NCI-H2107 (cell line): ENCODE measurements at places on chromosomes 6 and 20.

- no peak for DNase-seq
Measured at GRCh38 chr6:104201557-104201956, 658.2 kb downstream of the HACE1 start.

DNA sequence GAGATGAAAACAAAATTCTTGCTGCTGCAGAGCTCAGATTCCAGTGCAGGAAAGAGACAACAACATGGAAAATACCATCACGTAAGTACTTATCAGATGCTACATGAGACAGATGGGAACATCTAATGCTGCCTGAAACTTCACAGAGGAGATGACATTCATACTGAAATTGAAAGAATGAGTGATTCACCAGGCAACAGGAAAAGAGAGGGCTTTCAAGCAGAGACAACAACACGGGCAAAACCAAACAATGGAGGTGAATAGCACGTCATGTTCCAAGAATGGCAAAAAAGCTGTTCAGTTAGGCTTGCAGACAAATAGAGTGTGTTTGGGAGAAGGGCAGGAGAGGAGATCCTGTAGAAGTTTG is 39.3 kb downstream of the GTF2H5 start:
- no peak for DNase-seq

- DNase-seq, result no peak
Measured at GRCh38 chr6:78347191-78347916, 520.0 kb upstream of the IRAK1BP1 start.

DNA sequence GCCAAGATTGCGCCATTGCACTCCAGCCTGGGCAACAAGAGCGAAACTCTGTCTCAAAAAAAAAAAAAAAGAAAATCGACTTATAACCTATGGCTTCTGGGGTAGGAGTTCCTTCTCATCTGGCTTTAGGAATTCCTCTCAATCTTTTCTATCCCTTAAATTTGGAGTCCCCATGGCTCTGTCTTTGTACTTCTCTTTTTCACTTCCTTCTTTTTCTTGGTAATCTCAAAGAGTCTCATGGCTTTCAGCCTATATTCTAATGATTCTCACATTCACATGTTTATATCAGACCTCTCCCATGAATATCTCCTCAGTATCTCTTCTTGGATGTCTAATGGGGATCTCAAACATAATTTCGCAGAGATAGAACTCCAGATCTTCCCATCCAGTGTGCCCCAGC is 42.8 kb upstream of the RALGAPA2 start:
- no peak for DNase-seq

DNA sequence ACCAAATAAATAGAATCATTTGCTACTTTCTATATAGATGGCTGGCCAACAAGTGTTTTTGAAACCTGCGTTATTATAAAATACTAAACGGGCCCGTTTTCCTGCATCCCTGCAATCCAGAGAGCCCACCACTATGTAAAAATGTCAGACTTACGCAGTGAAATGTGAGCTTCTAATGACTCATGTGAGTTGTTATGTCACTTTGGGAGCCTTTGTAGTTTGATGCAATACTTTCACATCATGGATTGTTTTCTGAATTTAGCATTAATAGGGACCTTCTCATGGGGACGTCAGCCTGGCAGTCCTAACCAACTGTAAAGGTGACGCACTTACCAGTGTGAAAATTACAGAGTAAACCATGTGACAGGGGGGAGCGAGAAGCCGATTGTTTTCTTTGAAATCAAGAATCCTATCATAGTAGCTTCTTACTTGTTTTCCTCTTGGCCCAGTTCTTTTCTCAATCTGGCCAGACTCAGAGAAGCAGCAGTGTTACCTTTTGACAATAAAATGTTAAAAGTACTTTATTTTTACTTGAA is 75.3 kb downstream of the SSR1 start:
- DNase-seq, result no peak

DNA sequence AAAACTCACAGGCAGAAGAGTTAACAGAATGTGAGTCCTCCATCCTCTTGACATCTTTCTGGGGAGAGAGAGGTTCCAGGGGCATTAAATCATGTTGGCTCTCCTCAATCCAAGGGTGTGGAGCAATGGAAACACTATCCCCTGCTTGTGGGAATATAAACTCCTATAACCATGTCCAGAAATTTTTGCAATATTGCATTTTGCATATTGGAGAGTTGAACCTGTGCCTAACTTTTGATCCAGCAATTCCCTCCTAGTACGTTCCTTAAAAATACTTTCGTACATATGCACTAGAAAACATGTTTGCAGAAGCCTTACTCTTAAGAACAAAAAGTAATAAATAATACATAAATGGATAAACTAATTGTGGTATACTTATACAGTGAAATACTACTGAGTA is 56.3 kb upstream of the FAM184A start:
- no peak for DNase-seq

- DNase-seq, result no peak
Measured at GRCh38 chr20:20216941-20217340, 151.0 kb upstream of the INSM1 start.

DNA sequence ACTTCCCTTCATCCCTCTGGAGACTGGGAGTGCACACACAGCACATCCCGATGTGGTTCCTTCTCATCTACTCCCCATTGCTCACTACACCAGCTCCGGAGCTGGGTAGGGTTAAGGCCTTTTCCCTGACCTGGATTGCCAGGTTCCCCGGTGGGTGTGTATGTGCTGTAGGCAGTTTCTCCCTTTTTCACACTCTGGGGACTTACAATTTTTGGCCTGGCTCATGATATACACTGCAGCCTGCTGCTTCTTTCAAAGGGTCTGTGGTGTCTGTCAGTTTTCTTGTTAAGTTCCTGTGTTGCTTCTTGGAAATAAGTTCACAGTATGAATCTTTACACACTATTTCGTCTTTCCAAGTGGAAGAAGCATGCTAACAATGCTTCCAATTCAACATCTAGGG is 405.5 kb downstream of the UTRN start:
- DNase-seq, result no peak

- no peak for DNase-seq
Measured at GRCh38 chr20:10594296-10594868, 79.4 kb downstream of the JAG1 start.

- no peak for DNase-seq
Measured at GRCh38 chr20:19932170-19932667, 84.9 kb upstream of the NAA20 start.

DNA sequence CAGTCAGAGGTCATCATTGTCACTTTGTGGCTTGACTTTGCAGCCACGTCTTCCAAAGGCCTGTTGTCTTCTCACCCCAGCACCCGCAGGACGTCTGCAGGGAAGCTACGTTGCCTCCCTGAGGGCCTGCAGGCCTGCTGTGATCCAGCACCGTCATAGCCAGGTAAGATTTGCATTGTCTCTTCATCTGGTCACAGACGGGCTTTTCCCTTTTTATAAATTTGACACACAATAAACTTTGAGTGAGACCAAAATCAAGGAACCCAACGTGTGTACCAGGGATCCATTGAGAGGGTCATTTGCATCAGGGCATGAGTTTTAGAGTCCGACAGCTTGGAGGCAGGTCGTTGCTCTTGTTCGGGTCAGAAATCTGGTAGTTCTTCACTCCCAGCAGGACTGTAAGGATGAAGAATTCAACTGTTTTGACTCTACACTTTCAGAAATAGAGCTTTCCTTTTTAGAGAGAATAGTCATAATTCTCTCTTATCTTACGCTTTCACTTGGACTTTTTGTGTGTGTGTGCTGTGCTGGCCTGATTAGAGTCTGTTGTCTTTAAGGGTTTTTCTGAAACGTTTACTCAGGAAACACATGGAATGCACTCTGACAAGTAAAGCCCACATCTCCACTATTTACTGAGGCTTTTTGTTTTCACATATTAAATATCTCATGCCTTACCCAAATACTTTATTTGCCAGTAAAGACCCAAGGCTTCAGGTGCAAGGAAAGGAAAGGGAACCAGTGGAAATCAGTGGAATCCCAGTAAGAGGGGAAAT is 177.2 kb upstream of the TAB2 start:
- no peak for DNase-seq

- DNase-seq, result no peak
Measured at GRCh38 chr20:17504066-17504897, 26.9 kb downstream of the BFSP1 start.

DNA sequence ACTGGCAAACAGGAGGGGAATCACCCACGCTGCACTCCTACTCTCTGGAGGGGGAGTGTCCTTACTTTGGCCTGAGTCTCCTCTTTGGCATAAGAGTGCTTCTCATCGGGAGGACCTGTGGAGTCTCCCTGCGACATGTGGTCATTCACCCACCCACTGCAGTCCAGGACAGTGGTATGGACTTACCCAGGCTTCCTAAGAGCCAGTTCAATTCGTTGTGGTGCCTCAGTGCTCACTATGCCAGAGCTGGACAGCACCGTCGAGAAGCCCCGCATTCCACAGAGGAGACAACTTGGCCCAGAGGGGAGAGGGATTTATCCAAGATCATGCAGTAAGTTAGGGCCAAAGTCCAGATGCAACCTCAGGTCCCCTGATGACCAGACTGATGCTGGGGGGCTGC is 86.2 kb upstream of the CCDC167 start:
- no peak for DNase-seq

DNA sequence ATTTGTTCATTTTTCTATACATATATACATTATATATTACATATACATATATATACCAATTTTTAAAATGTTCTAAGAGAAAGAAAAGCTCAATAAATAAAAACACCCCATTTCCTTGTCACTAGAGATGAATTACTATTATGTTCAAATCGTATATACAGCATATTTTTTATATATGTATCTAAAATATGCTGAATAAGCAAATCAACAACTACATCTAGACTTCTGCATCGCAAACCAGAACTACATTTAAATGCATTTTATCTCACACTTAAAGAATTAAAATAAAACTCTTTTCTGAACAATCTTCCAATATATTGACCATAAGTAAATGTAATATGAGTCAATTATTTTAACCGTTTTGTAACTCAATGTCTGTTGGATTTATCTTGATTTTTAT is 133.9 kb downstream of the LAMA2 start:
- no peak for DNase-seq

GRCh38 chr20:43194137-43194536 is 4.4 kb upstream of the PTPRT start:
- no peak for DNase-seq

DNA sequence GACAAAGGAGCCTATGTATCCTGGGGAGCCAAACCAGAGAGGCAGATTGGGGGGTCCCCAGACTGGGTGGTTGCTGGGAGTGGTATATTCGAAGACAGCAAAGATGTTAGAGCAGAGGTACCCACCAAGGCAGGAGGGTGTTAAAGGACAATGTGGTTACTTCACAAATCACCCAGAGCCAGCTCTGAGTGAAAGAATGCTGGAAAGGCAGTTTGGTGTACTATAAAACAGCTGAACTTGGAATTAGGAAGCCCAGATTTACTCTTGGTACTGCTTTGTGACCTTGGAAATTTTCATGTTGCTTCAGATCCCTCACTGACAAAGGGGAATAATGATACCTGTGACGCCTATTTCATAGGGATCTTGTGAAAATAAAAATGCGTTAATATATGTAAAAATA is 121.6 kb downstream of the CD164 start:
- DNase-seq, result no peak

DNA sequence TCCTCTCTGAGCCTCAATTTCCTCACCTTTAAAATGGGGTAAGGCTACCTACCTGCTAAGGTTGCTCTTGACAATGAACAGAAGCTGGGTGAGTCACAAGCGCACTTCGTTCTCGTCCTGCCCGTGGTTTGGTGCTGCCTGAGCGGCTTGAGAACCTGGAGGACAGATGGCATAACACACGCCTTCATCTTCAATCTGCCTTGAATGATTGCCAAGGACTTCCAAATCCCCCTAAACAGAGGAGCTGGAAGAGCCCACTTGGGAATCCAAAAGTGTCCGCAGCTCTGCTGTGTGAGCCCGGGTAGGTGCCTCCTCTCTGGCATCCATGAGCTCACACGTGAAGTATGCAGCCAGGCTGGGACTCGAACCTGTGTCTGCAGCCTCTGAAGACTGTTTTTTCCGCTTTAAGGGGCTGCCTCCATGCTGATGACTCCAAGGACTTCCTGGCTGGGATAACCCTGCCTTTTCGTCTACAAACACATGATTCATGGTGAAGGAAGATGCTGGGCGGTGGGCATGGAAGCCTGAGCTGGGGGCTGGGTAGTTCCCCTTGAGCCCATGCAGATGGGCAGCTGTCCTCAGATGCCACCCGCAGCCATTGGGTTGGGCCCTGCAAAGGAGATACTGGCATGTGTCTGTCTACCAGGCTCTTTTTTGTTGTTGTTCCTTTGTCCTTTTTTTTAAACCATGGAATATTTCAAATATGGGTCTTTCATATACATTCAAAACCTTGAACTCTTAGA is 25.3 kb upstream of the CSNK2A1 start:
- no peak for DNase-seq

DNA sequence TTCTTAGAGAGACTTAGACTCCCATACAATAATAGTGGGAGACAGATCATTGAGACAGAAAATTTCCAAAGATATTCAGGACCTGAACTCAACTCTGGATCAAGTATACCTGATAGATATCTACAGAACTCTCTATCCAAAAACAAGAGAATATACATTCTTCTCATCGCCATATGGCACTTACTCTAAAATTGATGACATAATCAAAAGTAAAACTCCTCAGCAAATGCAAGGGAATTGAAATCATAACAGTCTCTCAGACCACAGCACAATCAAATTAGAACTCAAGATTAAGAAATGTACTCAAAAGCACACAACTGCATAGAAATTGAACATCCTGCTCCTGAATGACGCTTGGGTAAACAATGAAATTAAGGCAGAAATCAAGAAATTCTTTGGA is 28.7 kb downstream of the PERP start:
- DNase-seq, result no peak

DNA sequence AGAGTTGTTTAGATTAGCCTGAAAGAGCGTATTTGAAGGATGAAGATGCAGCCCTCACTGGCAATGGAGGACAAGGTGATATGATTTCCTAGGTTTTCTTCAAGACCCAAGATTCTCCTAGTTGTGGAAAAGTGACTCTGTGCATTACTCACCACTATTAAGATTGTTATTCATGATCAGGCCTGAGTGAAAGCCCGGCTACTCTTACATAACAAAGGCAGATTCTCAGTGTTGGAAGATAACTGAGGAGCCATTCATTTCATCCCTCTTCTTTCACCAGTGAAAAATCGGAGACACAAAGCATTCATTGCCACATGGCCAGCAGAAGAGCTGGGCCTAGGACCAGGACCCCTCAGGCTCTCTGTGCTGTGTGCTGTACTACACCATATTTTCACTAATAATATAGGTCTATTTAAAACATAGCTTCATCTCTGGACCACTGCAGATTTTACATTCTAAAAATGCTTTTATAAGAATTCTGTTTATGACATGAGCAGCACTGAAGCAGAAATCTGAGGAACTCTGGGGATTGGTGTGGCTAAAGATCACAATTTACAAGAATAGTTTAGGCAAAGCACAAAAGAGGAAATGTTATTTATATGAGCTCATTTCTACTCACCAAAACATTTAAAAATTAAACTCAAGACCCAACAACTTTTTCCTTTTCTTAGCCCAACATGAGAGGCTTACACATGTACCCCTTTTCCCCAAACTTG is 181.9 kb upstream of the CCN2 start:
- DNase-seq, result no peak
